Endothelial cell (in vitro differentiated cells): ENCODE measurements at places on chromosomes 4 and X. TPM values are rescaled to one million over a fixed set of nuclear protein-coding genes. Genes with fewer than 3 reads are reported as not detected.
A peak's percentile ranks its signal among the peaks of the same experiment; 100 is the strongest.

GRCh38 chrX:113959912-113960626, 623.8 kb upstream of the HTR2C start:
- H3K36me3 ChIP-seq, result no peaks in the 10 kb centered on the region
- DNase-seq, result no peak

DNA sequence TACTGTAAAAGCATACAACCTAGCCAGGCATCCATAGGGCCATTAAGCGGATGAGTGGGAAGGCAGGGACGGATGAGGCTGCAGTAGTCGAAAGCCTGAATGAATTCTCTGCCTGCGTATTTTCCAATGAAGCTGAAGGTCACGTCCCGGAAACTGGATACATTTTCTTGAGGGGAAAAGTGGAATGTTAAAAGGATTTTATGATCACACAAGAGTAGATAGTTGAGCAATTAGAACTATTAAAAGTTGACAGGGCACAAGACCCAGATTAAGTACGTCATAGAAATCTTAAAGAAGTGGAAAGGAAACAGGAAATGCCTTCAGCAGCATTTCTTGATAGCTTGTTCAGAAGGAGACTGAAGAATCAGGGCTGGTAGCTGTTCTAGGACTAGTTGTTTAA, 98.3 kb upstream of the CXXC4 start:
- no peaks in the 10 kb centered on the region for H3K27me3 ChIP-seq
- peaks cover 20% of the 10 kb centered on the region for H3K4me1 ChIP-seq
- peak overlapping the region; percentile 90 for H3K27ac ChIP-seq
- H3K4me3 ChIP-seq, result peak overlapping the region; percentile 45

The DCAF4L1 gene
- 0.44 TPM for total RNA-seq

DNA sequence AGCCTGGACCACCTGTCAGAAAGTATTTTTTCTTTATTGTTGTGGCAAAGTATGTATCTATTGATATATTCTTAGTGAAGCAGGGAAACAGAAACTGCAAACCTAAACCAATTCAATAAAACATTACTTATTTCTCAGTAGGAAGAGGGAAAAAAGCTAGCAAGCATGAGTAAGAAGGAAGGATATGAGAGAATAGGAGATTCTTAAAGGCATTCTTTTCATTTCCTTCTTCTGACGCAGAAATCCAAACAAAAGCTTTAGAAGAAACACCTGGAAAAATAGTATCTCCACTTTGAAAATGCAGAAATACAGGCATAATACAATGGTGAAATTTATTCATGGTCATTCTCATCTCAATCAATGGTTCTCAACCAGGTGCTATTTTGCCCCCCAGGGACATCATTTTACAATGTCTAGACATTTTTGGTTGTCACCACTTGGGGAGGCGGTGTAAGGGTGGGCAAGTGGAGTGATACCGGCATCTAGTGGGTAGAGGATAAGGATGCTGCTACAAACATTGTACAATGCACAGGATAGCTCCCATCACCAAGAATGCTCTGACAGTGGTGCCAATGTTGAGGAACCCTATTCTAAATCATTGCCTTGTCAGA, 21.7 kb upstream of the ATXN3L start:
- no peak overlapping the region for H3K27ac ChIP-seq
- no peak for DNase-seq
- H3K4me3 ChIP-seq, result no peak overlapping the region
- H3K4me1 ChIP-seq, result peaks cover 9% of the 10 kb centered on the region

GRCh38 chr4:154004016-154004415, 215.1 kb upstream of the SFRP2 start:
- H3K36me3 ChIP-seq, result no peaks in the 10 kb centered on the region
- DNase-seq, result no peak
- H3K4me3 ChIP-seq, result no peak overlapping the region
- no peaks in the 10 kb centered on the region for H3K4me1 ChIP-seq
- H3K27me3 ChIP-seq, result no peaks in the 10 kb centered on the region

GRCh38 chrX:79452881-79453280, 85.7 kb upstream of the ITM2A start:
- H3K27ac ChIP-seq, result no peak overlapping the region
- no peaks in the 10 kb centered on the region for H3K27me3 ChIP-seq
- H3K4me1 ChIP-seq, result no peaks in the 10 kb centered on the region
- DNase-seq, result no peak

- H3K27me3 ChIP-seq, result no peaks in the 10 kb centered on the region
- no peaks in the 10 kb centered on the region for H3K36me3 ChIP-seq
- no peaks in the 10 kb centered on the region for H3K4me1 ChIP-seq
- peak; percentile 75 for DNase-seq
These were observed 568.6 kb upstream of the BOD1L1 start for GRCh38 chr4:14196131-14196530.

The ZC4H2 gene
- total RNA-seq, result 18.1 TPM

The TDO2 gene
- total RNA-seq, result not detected

The FAM236B gene
- total RNA-seq, result not detected

- no peak overlapping the region for H3K27ac ChIP-seq
- peaks cover 21% of the 10 kb centered on the region for H3K27me3 ChIP-seq
- peaks cover 3% of the 10 kb centered on the region for H3K4me1 ChIP-seq
- H3K36me3 ChIP-seq, result no peaks in the 10 kb centered on the region
- no peak for DNase-seq
- H3K4me3 ChIP-seq, result no peak overlapping the region
These were observed 20.3 kb upstream of the HMX1 start for GRCh38 chr4:8891646-8892555.

DNA sequence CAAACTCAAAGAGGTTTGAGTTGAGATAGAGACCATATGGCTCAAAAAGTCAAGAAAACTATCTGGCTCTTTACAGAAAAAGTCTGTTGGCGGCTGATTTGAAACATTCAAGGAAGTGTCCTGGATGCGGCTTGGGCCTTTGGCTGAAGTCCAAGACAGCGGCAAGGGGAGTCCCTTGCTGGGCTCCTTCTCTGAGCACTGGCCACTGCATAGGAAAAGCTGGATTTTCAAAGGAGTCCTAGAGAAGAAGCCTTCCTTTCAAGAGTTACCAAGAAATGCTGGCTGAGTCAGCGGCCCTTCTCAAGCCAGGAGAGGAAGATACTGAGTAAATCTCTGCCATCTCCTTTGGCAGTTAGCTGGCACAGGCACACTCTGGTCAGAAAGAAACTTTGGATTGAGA, 12.1 kb downstream of the APLN start:
- peaks cover 3% of the 10 kb centered on the region for H3K36me3 ChIP-seq
- H3K27ac ChIP-seq, result no peak overlapping the region
- no peak overlapping the region for H3K4me3 ChIP-seq
- H3K27me3 ChIP-seq, result peaks cover 6% of the 10 kb centered on the region
- no peak for DNase-seq

- H3K27ac ChIP-seq, result peak overlapping the region; percentile 62
- H3K27me3 ChIP-seq, result peaks cover 10% of the 10 kb centered on the region
- peaks cover 55% of the 10 kb centered on the region for H3K4me1 ChIP-seq
These were observed 691 bp downstream of the SCARB2 start for GRCh38 chr4:76212851-76213414.

DNA sequence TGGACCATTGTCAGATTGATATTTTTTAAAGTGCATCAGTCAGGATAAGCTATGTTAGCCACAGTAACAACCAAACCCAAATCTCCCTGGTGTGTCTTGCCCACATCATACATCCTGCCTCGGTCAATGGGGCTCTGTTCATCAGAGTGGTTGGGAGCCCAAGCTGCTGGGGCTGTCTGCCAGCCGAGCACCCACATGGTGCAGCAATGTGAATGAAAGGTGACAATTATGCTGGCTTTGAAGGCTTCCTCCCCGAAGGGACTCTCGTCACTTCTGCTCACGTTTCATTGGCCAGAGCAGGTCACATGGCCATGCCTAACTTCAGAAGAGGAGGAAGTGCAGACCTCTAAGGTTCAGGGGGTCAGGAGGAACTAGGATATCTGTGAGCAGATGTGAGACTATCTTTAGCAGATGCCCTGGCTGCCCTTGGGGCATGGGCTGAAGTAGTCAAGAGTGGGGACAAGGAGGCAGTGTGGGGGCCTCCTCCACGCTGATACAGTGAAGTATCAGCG, 1.3 kb upstream of the JAKMIP1 start:
- no peaks in the 10 kb centered on the region for H3K36me3 ChIP-seq
- H3K27ac ChIP-seq, result no peak overlapping the region
- no peak for DNase-seq
- peak overlapping the region; percentile 84 for H3K4me3 ChIP-seq

The P2RY8 gene
- not detected for total RNA-seq

GRCh38 chr4:173057901-173058300, 110.7 kb upstream of the GALNT7 start:
- H3K4me3 ChIP-seq, result no peak overlapping the region
- no peaks in the 10 kb centered on the region for H3K36me3 ChIP-seq
- peaks cover 1% of the 10 kb centered on the region for H3K27me3 ChIP-seq
- H3K4me1 ChIP-seq, result peaks cover 27% of the 10 kb centered on the region
- DNase-seq, result no peak
- peak overlapping the region; percentile 87 for H3K27ac ChIP-seq

GRCh38 chr4:81723019-81723884, 251.5 kb upstream of the RASGEF1B start:
- H3K4me3 ChIP-seq, result no peak overlapping the region
- no peak for DNase-seq
- peaks cover 22% of the 10 kb centered on the region for H3K4me1 ChIP-seq
- no peaks in the 10 kb centered on the region for H3K36me3 ChIP-seq
- no peak overlapping the region for H3K27ac ChIP-seq

DNA sequence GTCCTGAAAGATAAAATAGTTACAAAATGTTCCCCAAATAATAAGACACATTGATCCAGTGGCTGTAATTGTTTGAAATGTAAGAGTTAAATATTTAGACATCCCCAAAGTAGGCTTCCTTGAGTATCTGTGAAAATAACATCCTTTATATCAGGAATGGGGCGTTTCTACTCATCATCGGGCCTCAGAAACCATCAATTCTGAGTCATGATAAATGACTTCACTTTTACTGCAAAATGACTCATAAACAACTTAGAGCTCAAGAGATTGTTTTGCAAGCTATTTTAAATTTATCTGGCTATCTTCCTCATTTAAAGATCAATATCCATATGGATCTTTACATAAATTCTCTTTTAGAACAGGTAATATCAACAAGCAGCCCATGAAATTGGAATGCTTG, 369.4 kb upstream of the CNKSR2 start:
- no peak overlapping the region for H3K4me3 ChIP-seq
- no peak for DNase-seq
- H3K27ac ChIP-seq, result no peak overlapping the region
- H3K36me3 ChIP-seq, result no peaks in the 10 kb centered on the region

DNA sequence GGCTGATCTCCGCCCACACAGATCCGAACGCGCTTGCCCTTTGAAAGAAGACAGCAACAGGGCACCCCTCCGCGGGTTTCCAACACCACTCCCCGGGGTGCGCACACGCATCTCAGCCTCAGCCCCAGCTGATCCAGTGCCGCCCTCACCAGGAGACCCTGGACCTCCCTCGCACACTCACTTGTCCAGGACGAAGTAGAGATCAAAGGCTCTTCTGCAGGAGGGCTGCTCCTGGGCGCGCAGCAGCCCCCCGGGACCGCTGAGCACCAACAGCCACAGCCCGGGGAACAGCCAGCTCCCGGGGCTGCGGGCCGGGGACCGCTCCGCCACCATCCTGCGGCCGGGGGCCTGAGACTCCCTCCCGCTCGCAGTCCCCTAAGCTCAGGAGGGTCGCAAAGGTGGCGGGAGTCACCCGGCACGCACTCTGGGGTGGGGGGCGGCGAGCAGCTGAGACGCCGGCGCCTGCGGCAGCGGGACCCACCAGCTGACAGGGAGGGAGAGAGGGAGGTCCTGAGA, 743 bp downstream of the ANTXR2 start:
- H3K27ac ChIP-seq, result peak overlapping the region; percentile 93
- H3K4me1 ChIP-seq, result peaks cover 32% of the 10 kb centered on the region
- peaks cover 12% of the 10 kb centered on the region for H3K27me3 ChIP-seq
- peak overlapping the region; percentile 98 for H3K4me3 ChIP-seq
- DNase-seq, result peak; percentile 41

DNA sequence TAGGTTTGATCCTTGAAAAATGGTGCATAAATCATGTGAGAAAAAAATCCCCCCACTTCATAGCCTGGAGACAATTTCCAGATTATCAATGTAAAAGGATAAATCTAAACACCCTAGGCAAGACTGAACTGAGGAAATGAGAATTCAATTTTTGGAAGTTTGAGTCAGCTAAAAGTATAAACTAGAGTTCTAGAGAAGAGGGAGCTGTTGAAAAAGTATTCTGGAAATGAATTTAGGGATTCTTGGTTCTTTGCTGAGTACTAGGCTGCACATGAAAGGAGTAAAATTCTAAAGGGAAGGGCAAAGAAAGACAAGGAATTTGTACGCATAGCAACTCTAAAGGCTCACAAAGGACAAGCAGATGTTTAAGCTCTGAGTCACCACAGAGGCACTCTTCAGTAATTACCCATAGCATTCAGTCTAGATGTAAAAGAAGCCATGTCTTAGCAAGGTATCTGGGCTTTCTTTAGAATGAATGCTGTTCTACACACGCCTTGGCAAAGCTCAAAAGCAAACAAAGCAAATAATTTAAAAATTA, 896.5 kb downstream of the PDHA2 start:
- no peaks in the 10 kb centered on the region for H3K27me3 ChIP-seq
- no peak for DNase-seq
- no peaks in the 10 kb centered on the region for H3K4me1 ChIP-seq
- no peak overlapping the region for H3K27ac ChIP-seq
- H3K36me3 ChIP-seq, result no peaks in the 10 kb centered on the region

The UTP3 gene
- total RNA-seq, result 28.6 TPM

The FAT4 gene
- 92.8 TPM for total RNA-seq

DNA sequence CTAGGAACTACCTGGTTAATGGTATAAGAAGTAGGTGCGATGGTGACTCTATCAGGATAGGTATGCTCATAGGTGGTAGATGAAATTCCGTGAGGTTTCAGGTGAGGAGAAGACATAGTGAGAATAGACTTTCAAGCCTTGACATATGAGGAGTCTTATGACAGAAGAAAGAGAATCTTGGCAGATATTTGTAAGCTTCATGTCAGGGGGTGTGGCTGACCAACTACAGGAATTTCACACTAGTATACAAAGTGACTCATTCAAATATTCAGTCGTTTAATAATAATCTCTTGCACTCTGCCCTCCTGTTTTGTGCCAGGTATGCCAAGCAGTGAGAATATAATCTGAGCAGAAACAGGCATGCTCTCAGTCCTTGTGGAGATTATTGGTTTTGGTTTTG, 22.8 kb downstream of the PACRGL start:
- peaks cover 51% of the 10 kb centered on the region for H3K36me3 ChIP-seq
- H3K27me3 ChIP-seq, result no peaks in the 10 kb centered on the region
- no peaks in the 10 kb centered on the region for H3K4me1 ChIP-seq
- H3K27ac ChIP-seq, result no peak overlapping the region
- DNase-seq, result no peak

The RAI2 gene
- total RNA-seq, result 7.0 TPM

GRCh38 chrX:15600745-15601144, at the start of gene ACE2:
ACE2 (minus strand) TSS chrX:15600960; CDS start chrX:15600911, 49 bp downstream.
- no peak for DNase-seq
- no peak within 1 kb of the TSS for H3K4me3 ChIP-seq
- H3K27me3 ChIP-seq, result no peaks in the 10 kb centered on the region
- H3K4me1 ChIP-seq, result peaks cover 2% of the 10 kb centered on the region

GRCh38 chrX:81304563-81304962, 102.7 kb downstream of the SH3BGRL start:
- no peak for DNase-seq
- H3K27me3 ChIP-seq, result peaks cover 4% of the 10 kb centered on the region
- no peak overlapping the region for H3K27ac ChIP-seq
- H3K4me1 ChIP-seq, result no peaks in the 10 kb centered on the region
- H3K36me3 ChIP-seq, result no peaks in the 10 kb centered on the region
- H3K4me3 ChIP-seq, result no peak overlapping the region

- H3K4me1 ChIP-seq, result no peaks in the 10 kb centered on the region
- DNase-seq, result no peak
- no peaks in the 10 kb centered on the region for H3K27me3 ChIP-seq
- no peak overlapping the region for H3K4me3 ChIP-seq
- H3K27ac ChIP-seq, result no peak overlapping the region
These were observed 45.5 kb upstream of the XIAP start for GRCh38 chrX:123814343-123814742.

The DUSP21 gene
- total RNA-seq, result not detected
